ENCODE measurements at places on chromosomes 7 and 10.
A peak's percentile ranks its signal among the peaks of the same experiment; 100 is the strongest.

- peak; percentile 23 for DNase-seq
Measured at GRCh38 chr7:2638224-2638991, 6.6 kb downstream of the TTYH3 start.

GRCh38 chr7:27091941-27092818 is 3.6 kb downstream of the HOXA1 start:
- no peak for DNase-seq

DNA sequence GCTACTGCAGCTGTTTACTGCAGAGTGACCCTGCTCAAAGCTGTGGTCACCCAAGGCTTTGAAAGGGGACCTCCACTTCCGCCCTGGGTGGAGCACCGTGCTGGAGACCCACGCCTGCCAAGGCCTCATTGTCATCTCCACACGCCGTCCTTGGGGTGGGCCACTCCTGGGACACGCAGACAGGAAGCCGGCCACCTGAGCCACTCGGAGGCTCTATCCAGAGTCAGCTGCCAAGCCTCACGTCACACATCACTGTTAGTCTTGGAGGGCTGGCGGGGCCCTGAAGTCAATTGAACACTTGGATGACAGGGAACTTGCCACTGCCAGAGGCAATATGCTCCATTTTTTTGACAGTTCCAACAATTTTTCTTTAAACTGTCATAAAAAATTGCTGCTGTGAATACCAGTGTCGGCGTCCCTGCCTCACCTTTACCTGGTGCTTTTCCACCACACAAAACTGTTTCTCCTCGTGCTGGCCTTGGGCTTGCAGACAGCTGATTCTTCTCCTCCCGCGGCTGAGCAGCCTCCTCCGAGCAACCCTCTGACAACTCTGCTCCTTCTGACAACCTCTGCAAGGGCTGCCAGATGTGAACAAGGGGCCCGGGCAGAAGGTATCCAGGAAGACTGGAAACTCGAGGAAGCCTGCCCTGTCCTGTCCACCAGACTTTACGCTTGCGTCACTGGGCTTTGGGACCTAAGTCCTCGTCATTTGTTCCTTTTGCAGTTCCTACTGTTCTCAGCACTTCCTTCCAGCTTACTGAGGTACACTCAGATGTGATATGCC is 81.9 kb downstream of the EGFR start:
- no peak for DNase-seq

DNA sequence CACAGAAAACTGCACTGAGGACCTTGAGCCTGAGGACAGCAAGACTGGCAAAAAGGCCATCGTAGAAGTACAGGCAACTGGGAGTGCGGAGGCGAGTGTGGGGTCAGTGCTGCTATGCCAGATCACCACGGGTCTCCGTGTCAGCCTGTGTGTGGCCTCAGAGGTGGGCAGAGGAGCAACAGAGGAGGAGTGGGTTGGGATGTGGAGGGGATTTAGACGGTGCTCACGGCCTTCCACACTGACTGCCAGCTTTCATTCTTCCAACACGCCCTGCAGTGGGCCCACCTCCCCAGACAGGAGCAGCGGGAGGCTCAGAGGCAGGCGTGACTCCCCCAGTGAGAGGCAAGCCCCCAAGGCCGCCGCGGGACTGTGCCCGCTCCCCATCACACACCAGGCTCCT is 17.0 kb upstream of the ZMIZ1 start:
- DNase-seq, result no peak

- no peak for DNase-seq
Measured at GRCh38 chr7:13174991-13175390, 487.6 kb downstream of the ARL4A start.

DNA sequence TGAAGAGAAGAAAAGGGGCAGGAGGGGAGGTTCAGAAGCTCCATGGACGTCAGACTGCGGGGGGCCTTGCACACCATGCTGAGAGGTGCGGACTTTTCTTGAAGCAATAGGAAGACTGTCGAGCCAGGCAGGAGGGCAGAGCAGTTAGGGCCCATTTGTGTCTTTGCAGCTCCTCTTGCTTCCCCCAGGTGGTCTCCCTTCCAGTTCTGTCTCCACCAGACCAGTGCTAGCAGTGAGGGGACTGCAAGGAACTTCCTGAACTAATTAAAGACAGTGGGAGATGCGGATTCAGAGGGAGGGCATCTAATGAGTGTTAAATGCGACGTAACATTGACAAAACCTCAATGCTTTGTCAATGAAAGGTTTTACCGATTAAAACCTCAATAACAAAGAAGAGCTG is 225.4 kb downstream of the USP6NL start:
- DNase-seq, result no peak

GRCh38 chr7:154299736-154300135 is 247.5 kb downstream of the DPP6 start:
- no peak for DNase-seq

GRCh38 chr7:130615583-130615982 is 53.0 kb downstream of the COPG2 start:
- DNase-seq, result no peak

- DNase-seq, result peak; percentile 4
Measured at GRCh38 chr10:59954296-59954695, 47.9 kb upstream of the CCDC6 start.

DNA sequence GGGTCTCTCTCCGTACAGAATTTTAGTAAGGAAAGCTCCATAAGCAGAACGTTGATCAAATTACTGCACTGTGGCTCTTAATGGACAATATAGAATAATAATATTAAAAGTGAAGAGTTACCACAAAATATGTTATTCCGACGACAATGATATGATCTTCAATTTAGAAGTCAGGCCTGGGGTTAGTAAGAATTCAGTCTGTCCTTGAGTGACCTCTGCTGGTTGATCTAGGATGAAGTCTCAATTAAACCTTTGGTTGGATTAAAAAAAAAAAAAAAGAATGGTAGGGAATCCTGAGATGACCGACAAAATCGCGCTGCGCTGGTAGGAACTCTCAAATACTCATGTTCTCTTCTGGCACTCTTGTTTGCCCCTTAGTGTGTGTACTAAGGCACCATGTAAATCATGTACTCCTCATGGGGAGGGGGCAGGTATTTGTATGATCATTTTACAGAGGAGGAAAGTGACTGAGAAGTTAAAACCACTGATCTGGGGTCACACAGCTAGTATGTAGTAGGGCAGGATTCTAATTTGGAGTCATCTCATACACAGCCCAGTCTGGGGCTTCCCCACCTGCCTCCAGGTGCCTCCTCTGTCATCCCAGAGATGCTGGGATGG is 161.3 kb upstream of the NPVF start:
- peak; percentile 64 for DNase-seq

DNA sequence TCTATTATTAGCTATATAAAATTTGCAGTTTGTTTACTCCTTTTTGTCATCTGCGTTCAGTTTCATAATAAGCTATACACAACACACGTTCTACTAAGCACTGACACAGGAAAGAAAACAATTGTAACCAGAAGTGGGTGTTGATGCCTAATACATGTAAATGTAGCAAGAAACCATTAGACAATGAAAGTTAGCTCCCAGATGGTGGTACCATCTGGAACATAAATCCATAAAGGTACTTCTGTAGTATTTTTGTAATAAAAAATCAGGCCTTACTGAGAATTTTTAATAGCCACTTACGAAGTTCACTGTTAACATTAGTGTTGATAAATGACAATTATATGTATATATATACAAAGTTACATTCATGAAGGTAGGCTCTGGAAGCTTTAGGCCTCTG is 194.7 kb downstream of the KCND2 start:
- no peak for DNase-seq

- DNase-seq, result peak; percentile 51
Measured at GRCh38 chr10:21495002-21495751, 30.3 kb downstream of the SKIDA1 start.

GRCh38 chr10:29585488-29585976 is 49.2 kb downstream of the SVIL start:
- DNase-seq, result no peak

GRCh38 chr10:92268748-92269147 is 22.1 kb downstream of the CPEB3 start:
- DNase-seq, result no peak

- no peak for DNase-seq
Measured at GRCh38 chr7:114369294-114369693, 45.3 kb upstream of the FOXP2 start.

- peak; percentile 58 for DNase-seq
Measured at GRCh38 chr10:87544721-87545120, 40.0 kb downstream of the MINPP1 start.

GRCh38 chr10:6228647-6229046 is 25.9 kb downstream of the PFKFB3 start:
- DNase-seq, result no peak

DNA sequence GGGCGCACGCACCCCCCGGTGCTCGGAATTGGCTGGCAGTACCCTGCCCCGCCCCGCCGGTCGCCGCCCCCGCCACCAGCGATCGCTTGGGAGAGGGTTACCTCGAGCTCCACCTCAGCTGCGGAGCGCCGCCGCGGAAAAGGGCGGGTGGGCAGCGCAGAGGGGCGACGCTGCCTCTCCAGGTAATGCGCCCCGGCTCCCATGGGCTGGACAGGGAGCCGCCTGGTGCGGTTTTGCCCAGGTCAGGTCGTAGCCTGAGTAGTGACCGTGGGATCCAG is 1.3 kb downstream of the PFKFB3 start:
- no peak for DNase-seq

DNA sequence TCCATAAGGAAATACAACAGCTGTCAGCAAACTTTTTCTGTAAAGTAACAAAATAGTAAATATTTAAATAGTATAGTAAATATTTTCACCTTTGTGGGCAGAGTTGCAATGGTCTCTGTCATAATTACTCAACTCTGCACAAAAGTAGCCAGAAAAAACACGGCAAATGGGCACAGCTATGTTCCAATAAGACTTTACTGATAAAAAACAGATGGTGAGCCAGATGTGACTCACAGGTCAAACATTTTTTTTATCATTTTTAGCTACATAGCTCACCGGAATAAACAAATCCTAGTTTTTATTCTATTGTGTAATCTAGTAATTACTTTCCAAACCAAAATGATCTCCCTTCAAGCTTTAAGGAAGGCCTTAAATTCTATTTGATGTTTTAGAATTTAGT is 55.3 kb downstream of the NCAPG2 start:
- DNase-seq, result peak; percentile 92

- no peak for DNase-seq
Measured at GRCh38 chr10:21169271-21169670, 272.2 kb upstream of the NEBL start.

DNA sequence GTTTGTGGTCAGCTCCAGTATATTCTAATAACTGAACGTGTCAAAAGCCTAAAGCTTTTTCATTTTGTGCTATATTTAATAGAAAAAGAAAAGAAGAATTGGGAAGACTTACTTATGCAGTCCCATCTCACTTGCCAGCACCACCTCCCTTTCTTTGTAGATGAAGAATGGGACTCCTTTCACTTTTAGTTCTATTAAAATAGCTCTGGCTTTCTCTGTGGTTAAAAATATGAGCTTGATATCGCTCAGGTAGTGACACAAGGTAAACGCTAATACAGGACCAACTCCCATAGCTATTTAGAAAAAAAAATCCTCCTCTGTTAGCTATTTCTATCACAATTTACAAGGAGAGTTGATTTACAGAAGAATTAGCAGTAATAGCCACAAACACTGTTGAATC is 176.8 kb downstream of the PDE1C start:
- DNase-seq, result no peak

- peak; percentile 69 for DNase-seq
Measured at GRCh38 chr10:113704637-113705343, 25.1 kb downstream of the CASP7 start.
